ENCODE measurements at places on chromosomes 11 and 22.

DNA sequence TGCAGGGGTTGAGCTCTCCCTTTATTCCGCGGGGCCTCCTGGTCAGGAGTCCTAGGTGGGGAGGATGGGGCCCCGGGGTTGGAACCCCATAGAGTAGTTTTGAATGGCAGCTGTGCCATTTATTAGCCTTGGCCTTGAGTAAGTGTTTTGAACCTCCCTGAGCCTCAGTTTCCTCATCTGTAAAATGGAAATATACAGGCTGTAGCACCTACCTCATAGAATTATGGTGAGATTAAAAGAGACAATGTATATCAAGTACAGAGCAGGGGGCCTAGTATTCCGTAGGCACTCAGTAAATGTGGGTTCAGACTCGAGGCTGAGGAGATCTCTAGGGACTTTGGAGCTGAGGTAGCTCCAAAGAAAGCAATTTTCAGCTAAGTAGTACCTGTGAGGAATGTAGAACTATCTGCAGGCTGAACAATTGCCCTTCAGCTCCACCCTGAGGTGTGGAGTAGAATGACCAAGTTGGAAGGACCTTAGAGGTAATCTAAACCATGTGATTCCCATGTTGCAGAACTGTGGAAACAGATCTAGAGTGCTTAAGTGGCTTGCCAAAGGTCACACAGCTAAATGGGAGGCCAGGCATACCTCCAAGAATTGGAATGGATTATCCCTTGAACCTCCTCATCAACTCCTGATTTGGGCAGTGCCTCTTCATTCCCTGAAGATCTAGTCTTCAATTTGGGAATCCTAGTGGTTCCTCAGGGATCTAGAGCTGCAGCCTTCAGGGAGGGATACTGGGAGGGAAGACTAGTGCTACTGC, 682 bp downstream of the PGAP2 start:
- peak; percentile 78 for DNase-seq

DNA sequence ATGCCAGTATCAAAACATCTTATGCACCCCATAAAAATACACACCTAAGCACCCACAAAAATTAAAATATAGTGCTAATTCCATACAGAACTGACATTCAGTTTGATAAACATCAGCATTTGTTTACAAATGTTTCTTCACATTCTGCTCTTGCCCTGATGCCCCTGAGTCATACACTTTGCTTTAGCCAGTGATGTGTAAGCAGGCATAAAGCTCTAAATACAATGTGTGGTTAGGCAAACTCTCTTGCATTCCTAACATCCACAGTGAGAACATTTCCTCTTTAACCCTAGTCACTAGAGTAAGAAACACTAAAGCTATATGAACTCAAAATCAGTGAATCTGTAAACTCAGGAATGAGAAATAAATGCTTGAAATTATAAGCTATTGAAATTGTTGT, 1060.7 kb downstream of the FAM181B start:
- DNase-seq: no peak

DNA sequence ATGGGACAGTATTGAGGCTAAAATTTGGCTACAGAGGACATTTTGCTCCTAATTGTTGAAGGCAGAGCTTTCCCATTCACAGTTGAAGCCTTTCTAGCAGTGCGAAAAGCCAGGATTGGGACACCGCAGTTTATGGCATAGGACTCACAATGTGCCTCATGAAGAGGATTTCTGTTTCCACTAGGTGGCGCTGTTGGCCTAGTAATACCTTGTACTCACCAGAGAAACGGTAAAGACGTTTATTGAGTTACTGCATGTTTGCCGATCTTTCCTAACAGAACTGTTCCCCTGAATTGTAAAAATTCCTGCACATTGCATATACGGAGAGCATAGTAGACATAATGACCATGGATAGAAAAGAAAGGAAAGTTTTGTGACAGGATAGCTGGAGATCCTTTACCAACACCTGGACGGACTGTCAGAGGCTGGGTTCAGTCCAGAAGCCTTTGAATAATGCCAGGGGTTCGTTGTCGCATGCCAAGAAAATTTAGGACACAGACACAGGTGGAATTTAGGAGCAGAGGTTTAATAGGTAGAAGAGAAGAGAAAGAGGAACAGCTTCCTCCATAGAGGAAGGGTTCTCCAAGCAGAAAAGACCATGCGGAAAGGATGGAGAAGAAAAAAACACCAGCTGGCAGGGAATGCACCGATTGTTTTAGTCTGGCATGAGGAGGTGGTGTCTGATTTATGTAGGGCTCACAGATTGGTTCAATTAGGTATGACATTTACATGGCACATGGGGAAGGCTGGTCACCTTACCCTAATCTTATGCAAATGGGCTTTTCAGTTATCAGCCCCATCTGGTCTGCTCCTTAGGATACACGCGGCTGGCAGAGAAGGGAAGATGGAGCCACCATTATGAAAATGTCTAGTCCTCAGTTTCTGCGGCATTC, 10.8 kb upstream of the OR51D1 start:
- DNase-seq: peak; percentile 68

DNA sequence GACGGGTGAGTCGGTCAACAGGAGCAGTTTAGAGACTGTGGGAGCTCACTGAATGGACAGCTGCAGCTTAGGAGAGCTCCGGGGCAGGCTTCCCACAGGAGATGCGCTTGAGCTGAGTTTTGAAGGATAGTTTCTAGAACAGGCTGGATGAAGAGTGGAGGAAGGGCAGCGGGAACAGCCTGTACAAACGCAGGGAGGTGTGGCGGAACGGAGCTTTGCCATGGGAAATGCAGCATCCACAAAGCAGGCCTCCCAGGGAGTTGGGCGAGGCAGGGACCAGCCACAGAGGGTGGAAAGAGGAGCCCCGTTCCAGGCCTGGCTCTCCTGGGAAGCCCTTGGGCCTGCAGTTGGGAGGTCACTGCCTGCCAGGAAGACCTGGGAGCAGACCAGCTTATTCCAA, 26.8 kb upstream of the TEF start:
- DNase-seq: no peak

DNA sequence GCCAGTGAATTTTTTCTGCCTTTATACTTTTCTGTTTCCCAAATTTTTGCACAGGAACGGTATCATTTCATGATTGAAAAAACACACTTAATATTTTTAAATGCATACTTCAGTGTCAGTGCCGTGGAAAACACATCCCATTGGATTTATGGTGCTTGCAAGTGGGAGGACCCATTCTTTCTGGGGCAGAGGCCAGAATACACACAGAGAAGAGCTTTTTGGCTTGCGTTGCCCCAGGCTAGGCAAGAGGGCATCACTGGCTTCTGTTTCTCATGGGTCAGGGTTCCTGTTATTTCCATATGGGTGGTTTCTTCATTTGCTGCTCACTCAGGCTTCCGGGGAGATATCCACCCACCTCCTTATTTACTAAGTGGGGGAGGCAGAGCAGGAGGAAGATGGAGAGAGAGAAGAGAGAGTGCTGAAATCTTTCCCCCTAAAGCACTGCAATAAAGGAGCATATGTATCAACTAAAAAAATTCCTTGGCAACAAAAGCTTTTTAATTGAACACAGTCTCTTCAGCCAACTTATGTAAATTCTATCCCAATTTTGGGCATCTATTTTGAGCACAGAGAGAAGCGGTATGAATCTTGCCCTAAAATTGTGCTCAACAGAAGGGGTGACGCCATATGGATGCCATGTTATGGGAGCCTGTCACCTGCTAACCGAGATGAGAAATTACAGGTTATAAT, 66.0 kb upstream of the KIRREL3 start:
- DNase-seq: no peak

DNA sequence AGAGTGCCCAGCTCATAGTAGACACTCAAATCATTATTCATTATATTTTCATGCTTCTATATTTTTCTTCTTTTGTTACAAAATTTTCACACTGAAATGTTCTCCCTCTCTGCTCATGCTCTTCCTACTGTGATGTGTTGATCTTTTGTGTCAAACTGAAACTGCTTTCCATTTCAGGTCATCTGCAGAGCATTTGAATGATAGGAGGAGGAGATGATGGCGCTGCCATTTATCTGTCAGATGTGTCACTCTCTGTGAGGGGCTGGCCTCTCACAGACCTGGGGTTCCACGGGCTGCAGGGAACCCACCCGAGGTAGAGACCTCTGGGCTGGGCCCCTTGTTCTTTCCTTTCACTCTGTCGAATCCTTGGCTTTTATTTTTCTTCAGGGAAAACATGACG, 41.1 kb downstream of the OR10A6 start:
- DNase-seq: no peak

GRCh38 chr11:83791557-83791956, 505.4 kb upstream of the CCDC90B start:
- no peak for DNase-seq

DNA sequence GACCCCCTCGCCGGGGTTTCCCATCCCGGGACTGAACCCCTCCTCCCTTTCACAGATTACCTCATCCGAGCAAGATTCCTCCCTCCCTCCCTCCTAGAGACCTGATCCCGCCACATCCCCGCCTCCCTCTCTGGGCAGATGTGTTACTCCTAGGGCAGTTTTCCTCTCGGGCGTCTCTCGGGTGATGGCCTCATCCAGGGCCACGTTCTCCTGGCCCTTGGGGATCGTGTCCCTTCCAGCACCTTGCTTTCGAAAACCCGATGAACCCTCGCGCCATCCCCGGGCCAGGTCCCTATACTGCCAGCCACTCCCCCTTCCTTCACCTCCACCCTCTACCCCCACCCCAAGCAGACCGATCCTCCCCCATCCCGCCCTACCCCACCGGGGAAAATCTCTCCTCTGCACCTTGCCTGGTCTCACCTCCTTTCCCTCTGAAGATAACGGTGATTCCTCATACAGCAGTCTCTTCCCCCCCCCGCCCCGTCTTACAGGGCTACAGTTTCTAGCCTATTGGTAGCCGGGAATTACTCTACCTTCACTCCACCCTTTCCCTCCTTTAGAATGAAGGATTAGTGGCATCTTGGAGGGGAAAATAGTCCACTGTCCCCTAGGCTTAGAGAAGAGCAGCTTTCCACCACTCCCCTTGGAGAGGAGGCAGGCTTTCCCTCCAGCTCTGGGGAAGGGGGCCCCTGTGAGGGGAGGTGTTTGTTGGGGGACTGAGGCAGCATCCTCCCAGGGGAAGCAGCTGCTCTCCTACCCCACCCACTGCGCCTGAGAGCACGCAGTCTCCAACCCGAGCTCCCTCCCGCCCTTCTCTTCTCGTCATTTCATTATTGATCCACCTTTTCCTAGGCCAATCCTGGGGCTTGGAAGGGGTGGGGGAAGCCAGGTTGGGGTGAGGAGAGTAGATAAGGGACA, 1.2 kb downstream of the KMT2A start:
- peak; percentile 83 for DNase-seq

- DNase-seq: peak; percentile 86
These were observed at the start of gene ATXN10 for GRCh38 chr22:45671783-45672563. Gene ATXN10 (plus strand): TSS chr22:45671834. CDS start chr22:45672064, 230 bp downstream.

DNA sequence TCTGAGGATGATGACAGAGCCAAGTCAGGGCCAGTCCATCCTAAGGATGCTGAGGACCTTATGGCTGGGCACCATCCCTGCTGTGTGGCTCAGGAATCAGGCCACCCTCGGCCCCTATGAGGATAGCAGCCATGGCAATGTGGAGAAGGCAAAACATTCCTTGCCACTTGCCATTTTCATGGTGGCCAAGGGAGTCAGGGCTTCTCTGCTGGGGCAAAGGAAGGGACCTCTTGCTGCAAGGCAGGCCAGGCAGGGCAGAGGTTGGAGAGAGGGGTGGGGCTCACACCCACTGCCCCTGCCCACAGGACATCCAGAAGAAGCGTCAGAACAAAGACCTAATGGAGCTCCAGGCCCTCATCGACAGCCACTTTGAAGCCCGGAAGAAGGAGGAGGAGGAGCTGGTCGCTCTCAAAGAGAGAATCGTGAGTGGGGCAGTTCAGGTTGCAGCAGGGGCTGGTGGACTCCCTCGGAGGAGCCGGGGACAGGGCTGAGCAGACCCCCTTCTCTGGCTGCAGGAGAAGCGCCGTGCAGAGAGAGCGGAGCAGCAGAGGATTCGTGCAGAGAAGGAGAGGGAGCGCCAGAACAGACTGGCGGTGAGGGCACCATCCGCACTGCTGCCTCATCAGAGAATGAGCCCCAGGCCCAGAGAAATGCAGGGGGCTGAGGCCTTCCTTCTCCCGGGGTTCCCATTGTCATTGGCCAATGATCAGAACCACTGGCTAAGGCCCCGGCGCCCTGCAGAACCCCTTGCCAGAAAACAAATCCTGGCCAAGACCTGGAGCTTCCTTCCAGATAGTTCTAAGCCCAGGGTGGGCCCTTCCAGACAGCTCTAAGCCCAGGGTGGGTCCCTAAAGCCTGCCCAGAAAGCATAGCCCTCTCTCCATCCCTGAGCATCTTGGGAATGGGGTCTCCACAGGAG, 13.5 kb upstream of the MRPL23 start:
- DNase-seq: no peak

GRCh38 chr11:64457416-64458010, 98.6 kb downstream of the RPS6KA4 start:
- DNase-seq: peak; percentile 22

DNA sequence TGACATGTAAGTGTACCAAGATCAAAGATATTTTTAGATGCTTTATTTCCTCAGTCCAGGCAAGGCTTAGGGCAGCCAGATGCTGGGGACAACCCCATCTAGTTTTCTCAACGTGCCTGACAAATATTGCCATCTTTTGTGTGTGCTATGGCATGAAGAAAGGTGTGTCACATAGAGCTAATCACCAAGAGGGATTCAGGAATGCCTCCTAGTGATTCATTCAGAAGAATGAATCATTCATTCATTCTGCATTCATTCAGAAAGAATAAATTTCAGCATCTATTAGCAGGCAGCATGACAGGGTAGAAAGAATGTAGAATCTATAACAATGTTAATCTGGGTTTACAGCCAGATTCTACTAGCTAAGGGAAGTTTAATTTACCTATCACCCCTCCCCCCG, 75.4 kb upstream of the LRRC4C start:
- no peak for DNase-seq

DNA sequence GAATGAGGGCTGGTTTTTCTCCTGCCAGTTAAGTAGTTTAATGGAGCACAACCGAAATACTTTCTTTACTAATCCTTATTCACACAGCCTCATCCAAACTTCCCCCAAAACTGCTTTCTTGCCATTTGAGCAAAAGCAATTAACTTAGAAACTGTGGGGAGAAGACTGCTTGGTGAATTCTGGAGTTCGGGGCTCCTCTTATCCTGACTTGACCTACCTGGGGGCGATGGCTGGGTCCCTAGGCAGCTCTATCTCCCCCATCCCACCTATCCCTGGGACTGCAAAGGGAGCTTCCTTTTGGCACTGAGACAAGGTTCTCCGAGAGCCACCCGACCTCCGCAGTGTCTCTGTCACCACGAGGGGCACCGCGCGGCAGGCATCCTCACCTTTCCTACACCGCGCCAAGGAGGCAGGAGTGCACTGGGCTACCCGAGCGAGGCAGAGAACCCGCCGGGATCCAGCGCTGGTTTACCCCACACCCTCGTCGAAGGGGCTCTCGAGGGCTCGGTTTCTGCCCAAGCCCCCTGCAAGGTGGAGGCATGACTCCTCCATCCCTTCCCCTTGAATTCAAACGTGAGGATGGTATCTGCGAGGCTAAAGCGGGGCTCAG, 759 bp downstream of the DESI1 start:
- DNase-seq: peak; percentile 82

DNA sequence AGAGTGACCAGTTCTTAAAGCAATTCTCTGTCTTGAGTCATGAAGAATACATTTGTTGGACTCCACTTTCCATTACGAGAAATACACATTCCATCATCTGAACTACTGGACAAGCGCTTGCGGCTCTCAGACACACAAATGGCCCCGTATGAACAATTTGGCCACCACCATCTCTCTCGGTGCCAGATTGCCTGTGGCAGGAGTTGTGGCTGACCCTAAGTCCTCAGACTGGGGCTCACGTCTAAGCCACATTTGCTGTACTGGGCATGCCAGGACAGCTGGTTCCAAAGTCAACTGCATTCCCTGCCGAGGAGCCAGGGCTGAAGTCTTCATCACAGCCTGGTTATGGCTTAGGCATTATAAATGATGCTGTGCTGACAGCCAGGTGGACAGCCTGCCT, 227.5 kb downstream of the MIAT start:
- no peak for DNase-seq

- no peak for DNase-seq
These were observed 6.5 kb downstream of the TIMP3 start for GRCh38 chr22:32808038-32808445.
